ENCODE measurements at places on chromosomes 16 and 17.
A peak's percentile ranks its signal among the peaks of the same experiment; 100 is the strongest.

GRCh38 chr17:46060461-46060860 lies 61.4 kb downstream of the STH start:
- DNase-seq = no peak

GRCh38 chr16:69302301-69302700 lies 8.8 kb upstream of the VPS4A start:
- DNase-seq = no peak

GRCh38 chr16:51971184-51971583 lies 575.8 kb downstream of the TOX3 start:
- no peak for DNase-seq

GRCh38 chr16:88701581-88702370 lies 4.4 kb downstream of the RNF166 start:
- DNase-seq = no peak

DNA sequence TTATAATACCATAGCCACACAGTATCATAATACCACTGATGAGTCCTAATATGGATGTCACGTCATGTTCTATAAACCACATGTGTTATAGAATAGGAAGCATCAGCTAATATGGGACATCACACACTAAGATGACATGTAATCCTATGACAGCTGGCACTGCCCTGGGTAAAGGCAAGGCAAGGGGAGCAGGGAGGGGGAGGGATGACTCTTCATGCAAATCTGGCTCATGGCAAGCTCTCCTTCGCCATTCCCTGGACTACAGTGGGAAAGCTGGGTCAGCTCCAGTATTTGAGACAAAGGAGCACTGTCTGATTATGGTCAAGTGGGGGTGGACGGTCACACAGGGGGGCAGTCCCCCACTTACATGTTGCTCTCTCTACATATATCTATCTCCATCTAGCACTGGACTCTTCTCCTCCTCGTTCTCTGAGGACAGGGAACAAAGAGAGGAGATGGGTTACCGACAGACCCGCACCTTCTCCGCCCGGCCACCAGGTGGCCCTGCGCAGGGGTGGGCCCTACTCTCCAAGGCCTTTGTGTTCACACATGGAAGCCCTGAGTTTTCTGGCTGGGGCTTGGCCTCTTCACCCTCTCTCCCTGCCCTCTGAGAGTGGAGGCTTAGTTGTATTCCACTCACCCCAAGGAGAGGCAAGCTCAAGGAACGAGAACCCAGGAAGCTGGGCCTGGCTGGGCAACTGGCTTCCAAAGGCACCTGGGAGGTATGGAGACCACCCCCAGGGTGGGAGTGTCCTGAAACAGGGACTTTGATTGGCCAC lies 23.4 kb upstream of the MPO start:
- DNase-seq = peak; percentile 66

DNA sequence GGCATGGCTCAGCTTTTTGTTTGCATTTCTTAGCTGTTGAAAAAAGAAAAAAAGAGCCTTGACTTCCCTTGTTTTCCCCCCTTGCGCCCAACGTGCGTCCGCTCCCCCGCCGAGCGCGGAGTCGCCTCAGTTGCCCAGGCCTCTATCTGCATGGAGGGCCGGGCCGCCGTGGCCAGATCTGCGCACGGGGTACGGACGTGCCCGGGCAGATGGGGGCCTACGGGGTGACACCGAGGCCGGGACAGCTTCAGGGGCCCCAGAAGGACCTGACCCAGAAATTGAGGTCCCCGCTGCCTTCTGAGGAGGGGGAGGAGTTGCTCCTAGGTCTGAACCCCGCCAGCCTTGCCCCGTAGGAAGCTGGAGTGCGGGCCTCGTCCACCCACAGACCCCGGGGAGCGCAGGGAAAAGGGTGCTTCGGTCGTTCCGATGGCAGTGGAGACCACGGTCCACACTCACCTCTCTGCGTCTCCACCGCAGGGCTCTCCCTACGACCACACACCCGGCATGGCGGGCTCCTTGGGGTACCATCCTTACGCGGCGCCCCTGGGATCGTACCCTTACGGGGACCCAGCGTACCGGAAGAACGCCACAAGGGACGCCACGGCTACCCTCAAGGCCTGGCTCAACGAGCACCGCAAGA lies 1.5 kb downstream of the IRX5 start:
- DNase-seq = no peak

DNA sequence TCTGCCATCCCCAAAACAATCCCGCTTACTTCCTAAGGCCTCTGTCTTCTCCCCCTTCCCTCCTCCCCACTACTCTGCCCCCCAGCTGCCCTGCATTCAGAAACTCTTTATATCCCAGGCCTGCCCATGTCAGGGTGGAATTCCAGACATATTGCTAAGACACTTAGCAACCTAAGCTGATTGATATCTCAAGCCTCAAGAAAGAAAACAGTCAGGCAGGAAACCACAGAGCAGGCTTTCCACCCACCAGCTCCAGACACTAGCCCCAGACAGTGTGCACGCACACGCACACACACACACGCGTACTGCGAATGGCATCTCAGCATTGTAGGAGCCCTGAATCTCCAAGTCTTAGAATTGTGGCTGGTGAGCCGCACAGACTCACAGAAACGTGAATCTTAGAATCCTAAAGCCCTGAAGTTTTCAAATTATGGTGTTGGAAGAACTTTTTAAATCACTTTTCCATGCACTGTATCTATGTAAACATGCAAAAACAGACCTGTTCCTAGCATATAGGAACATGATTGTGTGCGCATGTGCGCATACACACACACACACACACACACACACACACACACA lies 8.8 kb upstream of the LPCAT2 start:
- DNase-seq = peak; percentile 26

DNA sequence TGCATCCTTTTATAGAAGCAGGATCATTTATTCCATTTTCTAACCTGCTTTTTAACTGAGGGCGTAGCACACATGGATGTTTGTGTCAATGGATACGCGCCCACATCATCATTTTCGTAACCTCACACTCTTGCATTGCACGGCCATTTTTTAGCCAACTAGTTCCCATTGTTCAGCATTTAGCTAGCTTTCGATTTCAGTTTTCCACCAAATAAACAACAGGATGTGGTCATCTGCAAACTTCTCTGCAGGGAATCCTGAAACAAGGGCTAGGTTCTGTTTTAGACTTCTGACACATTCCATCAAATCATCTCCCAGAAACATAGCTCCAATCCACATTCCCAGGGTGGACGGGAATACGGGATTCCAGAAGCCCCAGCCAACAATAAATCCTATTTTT lies 6.4 kb downstream of the CYB561 start:
- no peak for DNase-seq
